ENCODE measurements at places on chromosomes 11 and 22. TPM values are rescaled to one million over a fixed set of nuclear protein-coding genes. Genes with fewer than 3 reads are reported as not detected.

The CD151 gene
- 33.0 TPM for total RNA-seq

The OR52E4 gene
- total RNA-seq, result not detected

The PAX6 gene
- 40.3 TPM for total RNA-seq

The SPI1 gene
- 18.3 TPM for total RNA-seq

The WEE1 gene
- total RNA-seq, result 3.4 TPM

The NTM gene
- total RNA-seq, result 158 TPM

The PATE2 gene
- 3.1 TPM for total RNA-seq

The TBX1 gene
- 0.95 TPM for total RNA-seq

The SYNGR1 gene
- 243 TPM for total RNA-seq

The MAJIN gene
- total RNA-seq, result not detected

The P2RY6 gene
- total RNA-seq, result 0.81 TPM

The CATSPER1 gene
- not detected for total RNA-seq

The RGL4 gene
- total RNA-seq, result not detected

The CADM1 gene
- total RNA-seq, result 135 TPM

The RCOR2 gene
- total RNA-seq, result 12.2 TPM

The TSPAN18 gene
- 2.8 TPM for total RNA-seq

The MPZL2 gene
- total RNA-seq, result 1.4 TPM

The DGCR6 gene
- 17.8 TPM for total RNA-seq

The PLEKHB1 gene
- total RNA-seq, result 683 TPM

The OLFML1 gene
- total RNA-seq, result 0.81 TPM

Data from dorsolateral prefrontal cortex (tissue), 122 donors.